ENCODE measurements at places on chromosomes 16 and 17.

- DNase-seq = no peak
Observed at GRCh38 chr17:28118362-28118761, 75.9 kb downstream of the NLK start.

DNA sequence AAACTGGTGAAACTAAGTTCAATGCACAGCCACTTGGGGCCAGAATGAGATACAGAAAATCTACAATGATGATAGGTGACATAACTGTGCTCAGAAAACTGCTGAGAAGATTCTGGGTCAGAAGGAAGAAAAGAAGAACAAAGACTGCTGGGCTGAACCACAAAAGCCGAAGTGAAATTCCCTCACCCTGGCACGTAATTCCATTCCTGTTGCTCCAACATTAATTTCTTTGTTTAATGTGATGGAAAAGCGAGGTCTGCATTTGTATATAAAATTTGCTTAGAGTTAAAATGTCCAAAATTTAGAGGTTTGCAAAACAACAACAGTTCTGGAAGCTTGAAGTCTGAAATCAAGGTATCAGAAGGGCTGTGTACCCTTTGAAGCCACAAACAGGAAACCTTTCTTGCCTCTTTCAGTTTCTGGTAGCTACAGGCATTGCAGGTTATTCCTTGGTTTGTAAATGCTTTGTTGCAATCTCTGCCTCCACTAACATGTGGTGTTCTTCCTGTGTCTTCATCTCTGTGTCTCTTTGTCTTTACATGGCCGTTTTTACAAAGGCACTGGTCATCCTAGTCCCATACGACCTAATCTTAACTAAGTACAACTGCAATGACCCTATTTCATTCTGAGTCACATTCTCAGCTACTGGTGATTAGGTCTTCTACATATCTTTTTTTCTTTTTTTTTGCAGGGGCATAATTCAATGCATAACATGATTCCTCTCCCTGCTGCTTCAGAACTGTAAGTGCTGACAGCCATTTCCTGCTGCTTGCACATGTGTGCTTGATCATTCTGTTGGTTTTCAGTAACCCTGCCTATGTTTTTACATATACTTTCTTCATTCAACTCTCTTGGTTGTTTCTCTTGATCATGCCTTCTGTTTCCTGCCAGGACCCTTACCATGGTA lies 603.0 kb upstream of the CDH8 start:
- DNase-seq = no peak

DNA sequence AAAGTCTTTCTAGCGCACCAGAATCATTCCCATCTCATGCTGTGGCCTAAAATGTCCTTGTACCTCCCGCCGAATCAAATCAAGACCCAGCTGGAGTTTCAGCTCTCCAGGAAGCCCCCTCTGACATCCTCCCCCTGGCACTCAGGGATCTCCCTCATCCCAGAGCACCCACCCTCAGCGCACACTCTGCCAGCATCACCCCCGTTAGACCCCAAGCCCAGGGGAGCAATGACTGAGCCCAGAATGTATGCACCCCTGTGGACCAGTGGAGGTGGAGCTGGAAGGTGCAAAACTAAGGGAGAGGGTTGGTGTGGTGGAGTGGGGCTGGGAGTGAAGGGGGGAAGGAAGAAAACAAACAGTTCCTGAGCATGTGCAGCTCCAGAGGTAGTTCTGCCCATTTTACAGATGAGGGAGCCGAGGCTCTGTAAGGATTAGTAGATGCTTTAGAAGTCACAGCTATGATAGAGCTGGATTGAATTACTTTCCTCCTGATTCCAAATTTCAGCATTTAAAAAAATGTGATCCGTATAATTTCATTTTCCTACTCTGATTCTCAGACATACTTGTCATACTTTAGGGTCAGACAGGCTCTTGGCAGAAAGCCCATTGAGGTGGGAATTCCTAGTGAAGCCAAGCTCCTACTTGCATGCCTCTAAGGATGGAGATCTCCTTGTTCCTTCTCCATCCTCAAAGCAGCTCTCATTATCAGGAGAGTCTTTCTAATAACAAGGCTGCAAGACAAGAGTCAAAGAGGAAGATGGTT lies 242.7 kb downstream of the KATNIP start:
- DNase-seq = no peak

DNA sequence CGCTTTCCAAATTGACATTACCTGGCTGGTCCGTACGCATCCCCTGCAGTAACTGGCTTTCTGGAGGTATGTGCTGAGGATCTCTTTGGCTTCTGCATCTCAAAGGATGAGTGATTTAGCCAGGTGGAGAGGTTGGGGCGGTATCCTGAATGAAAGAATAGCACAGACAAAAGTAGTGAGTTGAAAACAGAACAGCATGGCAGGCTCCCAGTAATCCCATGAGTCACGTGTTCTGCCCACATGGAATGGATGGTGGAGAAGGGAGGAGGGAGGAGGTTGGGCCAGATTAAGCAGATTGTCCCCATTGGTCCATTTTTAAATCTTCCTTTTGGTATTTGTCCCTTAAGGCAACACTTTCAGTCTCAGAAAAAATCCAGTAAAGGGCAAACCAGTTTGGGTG lies 176.0 kb downstream of the WWOX start:
- no peak for DNase-seq

DNA sequence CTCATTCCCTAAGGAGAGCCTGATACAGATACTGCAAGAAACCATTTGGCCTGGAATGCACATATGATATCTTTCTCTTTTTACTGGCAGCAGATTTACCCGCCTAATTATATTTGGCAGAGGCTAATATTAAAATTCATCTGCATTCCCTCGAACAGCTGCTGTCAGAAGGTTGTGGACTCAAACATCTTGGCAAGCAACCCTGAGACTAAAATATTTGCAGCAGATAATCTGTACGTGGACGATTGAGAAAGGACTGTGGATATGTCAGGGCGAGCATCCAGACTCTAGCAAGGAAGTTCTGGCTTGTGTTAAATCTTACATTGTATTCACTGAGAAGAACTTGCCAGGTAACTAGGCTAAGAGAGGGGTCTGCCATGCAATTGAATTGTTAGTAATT lies 65.2 kb downstream of the SNX20 start:
- DNase-seq = no peak

Measured in CD8-positive, alpha-beta T cell (primary cell).